Activated CD4-positive, alpha-beta T cell treated with anti-CD3 and anti-CD28 coated beads for 36 hours (primary cell): ENCODE measurements at places on chromosomes 2 and 18.

GRCh38 chr2:95375532-95376150, 26.9 kb upstream of the FAHD2A start:
- H3K27me3 ChIP-seq: peaks cover 16% of the 10 kb centered on the region
- H3K27ac ChIP-seq: no peak overlapping the region
- no peak overlapping the region for H3K4me3 ChIP-seq
- no peaks in the 10 kb centered on the region for H3K4me1 ChIP-seq
- DNase-seq: no peak

DNA sequence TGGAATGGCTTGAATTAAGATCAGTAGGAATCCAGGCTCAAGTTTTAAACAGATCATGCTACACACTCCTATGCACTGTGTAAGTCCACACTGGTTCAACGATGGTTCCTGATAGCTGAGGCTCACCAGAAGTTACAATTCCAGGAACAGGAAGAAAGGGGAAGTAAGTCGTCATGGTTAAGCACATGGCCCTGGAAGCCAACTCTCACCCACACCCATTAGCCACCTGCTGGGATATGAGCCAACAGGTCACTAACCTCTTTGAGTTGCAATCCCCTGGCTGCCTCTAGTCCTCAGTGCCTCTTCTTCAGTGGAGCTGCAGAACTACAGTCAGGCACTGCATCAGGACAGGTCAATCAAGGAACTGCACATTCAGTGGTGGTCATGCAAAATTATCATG, 133.5 kb downstream of the TMEM182 start:
- H3K27ac ChIP-seq: no peak overlapping the region
- DNase-seq: no peak
- H3K36me3 ChIP-seq: no peaks in the 10 kb centered on the region
- no peak overlapping the region for H3K4me3 ChIP-seq
- H3K27me3 ChIP-seq: peaks cover 3% of the 10 kb centered on the region
- H3K4me1 ChIP-seq: no peaks in the 10 kb centered on the region

- peaks cover 96% of the 10 kb centered on the region for H3K4me1 ChIP-seq
- H3K27ac ChIP-seq: peak overlapping the region; percentile 85
These were observed 28.9 kb downstream of the NCK2 start for GRCh38 chr2:105773568-105773967.

DNA sequence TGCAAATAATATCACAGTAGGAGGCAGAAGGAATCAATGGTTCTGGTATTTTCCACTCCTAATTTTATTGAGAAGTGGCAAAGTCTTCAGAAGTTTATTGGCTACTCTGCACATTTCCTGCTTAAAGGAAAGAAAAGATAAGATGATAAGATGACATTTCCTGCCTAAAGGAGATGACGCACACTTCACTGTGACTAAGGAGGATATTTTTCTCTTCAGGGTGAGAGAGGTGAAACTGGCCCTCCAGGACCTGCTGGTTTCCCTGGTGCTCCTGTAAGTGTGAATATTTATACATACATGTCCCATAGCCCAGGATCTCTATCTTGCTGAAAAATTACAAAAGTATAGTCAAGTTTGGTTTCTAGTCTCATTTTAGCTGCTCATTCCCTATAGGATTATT, 27.9 kb downstream of the COL3A1 start:
- no peaks in the 10 kb centered on the region for H3K36me3 ChIP-seq
- peaks cover 2% of the 10 kb centered on the region for H3K27me3 ChIP-seq
- DNase-seq: no peak
- no peak overlapping the region for H3K4me3 ChIP-seq

GRCh38 chr18:7598167-7599047, 31.3 kb downstream of the PTPRM start:
- H3K27ac ChIP-seq: no peak overlapping the region
- no peaks in the 10 kb centered on the region for H3K27me3 ChIP-seq
- H3K4me3 ChIP-seq: no peak overlapping the region

- H3K4me1 ChIP-seq: peaks cover 9% of the 10 kb centered on the region
- H3K27ac ChIP-seq: no peak overlapping the region
- no peak overlapping the region for H3K4me3 ChIP-seq
- no peak for DNase-seq
- no peaks in the 10 kb centered on the region for H3K36me3 ChIP-seq
These were observed 16.0 kb upstream of the TNP1 start for GRCh38 chr2:216875862-216876261.
